ENCODE measurements at places on chromosomes 4 and X.

DNA sequence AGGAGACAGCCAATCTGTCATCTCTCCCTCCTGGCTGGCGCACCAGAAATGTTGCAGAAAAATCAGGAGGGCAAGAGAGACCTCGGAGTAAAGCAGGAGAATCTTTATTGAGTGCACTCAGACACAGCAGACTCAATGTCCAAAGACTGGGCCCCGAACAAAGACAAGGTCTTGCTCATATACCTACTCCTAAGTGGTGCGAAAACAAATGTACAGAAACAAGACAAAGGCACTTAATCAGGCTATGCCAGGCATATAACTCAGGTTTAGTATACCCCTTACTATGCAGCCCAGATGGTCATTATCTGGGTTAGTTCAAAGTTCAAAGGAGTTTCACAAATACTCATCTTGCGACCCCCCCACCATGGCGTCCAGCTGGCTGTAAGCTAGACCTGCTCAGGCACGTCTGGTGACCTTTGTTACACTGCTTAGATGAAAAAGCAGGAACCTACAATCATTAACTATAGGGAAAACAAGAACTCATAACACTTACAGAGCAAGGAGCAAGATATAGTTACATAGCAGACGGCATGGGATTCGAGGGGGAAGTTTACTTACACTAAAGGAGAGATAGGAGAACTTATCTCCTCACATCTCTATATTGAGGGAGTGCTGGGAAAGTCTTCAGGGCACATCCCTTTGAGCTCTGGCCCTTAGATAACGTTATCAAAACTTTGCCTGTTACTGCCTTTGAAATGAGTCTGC is 27.5 kb downstream of the SULT1E1 start:
- no peak for DNase-seq

DNA sequence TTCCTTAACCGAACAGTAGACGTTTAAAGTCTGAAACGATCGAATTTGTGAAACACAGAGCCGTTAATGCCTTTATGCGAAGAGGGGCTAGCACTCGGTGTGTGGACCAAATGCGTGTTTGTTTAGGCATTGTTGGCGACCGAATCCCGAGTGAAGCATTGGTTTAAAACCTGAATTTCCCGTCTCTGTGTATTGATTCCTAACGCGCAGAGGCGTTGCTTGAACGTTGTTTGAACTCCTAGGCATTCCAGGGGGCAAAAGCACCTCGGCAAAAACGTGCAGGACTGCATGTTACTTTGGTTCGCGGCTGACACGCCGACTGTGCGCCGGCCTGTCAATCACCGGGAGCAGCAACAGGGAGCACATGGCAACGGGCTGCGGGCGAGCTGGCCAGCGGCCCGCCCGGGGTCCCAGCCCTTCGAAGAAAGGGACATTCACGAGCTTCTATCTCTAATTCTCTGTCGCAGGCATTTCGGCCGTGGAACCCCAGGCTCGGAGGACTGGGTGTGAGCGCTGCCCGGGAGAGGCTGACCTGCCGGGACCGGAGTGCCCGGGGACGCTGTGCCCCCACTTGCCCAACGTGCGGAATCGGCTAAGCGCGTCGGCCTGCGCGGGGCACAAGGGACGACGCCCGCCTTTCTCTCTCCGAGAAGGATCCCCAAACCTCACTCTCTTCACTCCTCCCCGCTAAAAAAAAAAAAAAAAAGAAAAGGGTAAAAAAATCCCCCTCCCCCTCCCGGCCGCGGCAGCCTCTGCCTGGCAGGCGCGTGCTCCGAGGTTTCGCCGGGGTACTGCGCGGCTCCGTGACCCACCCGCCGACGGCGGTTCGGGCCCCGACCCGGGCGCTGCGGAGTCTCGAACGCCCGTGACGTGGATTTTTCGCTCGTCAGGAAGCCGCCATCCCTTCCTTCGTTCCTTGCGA is 810 bp downstream of the SPRY1 start:
- peak; percentile 41 for DNase-seq

DNA sequence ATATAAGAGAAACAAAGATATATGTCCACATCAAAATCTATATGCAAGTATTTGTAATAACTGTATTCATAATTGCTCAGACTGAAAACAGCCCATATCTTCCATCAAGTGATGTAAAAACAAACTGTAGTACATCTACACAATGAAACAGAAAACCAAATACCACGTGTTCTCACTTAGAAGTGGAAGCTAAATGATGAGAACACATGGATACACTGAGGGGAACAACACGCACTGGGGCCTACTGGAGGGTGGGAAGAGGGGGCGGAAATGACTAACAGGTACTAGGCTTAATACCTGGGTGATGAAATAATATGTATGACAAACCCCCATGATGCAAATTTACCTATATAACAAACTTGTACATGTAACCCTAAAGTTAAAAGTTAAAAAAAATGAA is 42.7 kb downstream of the UBA6 start:
- no peak for DNase-seq

- DNase-seq: no peak
Observed at GRCh38 chr4:3215733-3216132, 33.2 kb upstream of the MSANTD1 start.

GRCh38 chrX:24902806-24903205 is 113.0 kb downstream of the ARX start:
- no peak for DNase-seq

DNA sequence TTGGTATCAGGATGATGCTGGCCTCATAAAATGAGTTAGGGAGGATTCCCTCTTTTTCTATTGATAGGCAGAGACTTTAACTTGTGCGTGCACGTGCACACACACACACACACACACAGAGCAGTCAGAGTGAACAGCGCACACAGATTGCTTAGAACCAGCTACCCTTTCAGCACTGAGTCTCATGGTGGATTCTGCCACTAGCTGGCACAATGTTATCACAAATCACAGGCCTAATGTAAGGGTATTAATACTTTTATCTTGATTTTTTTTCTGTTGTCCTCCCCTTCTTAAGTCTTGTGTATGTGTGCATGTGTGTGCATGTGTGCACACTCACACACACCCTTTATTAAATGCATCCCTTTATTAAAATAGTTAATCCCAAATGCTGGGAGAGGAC is 53.2 kb downstream of the HADH start:
- DNase-seq: no peak

DNA sequence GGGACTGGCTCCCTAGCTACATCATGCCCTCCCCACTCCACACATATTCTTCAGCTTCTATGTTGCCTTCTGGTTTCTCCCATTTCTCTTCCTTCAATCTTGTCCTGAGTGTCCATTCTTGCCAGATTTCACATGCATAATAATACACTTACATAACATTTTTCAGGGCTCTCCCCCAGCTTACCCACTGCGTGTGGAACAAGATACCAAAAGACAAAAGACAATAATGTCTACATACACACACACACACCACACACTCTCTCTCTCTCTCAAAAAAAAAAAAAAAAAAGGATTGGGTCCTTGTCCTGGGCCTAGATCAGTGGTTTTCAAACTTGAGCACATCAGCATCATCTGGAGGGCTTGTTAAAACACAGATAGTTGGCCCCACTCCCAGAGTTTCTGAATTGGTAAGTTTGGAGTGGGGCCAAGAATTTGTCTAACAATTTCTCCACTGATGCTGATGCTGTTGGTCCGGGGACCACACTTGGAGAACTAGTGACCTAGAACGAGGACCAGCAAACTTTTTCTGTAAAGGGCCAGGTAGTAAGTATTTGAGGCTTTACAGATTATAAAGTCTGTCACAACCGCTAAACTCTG is 6.5 kb upstream of the SMARCA1 start:
- no peak for DNase-seq

DNA sequence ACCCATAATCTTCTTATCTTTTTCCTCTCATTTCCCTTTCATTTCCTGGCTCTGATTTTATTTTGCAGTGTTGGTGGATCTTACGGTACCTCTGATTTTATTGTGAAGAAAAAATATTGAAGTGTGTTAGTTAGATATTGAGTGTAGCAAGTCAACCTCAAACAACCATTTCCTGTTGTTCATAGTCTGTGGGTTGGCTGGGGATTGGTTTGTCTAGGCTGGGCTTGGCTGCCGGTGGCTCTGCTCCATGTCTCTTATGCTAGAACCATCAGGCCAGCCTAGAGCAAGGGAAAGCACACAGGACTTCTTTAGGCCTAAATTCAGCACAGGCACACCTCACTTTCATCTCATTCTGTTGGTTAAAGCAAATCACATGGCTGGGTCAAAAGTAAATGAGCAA is 383.1 kb upstream of the LCORL start:
- no peak for DNase-seq

DNA sequence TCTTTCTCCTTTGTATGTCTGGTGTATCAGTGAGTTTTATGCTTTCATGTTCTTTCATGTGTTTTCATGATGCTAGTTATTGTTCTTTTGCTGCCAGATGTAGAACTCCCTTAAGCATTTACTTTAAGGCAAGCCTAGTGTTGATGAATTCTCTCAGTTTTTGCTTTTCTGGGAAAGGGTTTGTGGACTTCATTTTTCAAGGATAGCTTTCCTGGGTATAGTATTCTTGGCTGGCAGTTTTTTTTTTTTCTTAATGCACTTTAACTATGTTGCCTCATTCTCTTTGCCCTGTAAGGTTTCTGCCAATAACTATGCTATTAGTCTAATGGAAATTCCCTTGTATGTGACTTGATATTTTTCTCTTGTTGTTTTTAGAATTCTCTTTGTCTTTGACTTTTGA is 77.1 kb downstream of the GPAT3 start:
- DNase-seq: no peak

DNA sequence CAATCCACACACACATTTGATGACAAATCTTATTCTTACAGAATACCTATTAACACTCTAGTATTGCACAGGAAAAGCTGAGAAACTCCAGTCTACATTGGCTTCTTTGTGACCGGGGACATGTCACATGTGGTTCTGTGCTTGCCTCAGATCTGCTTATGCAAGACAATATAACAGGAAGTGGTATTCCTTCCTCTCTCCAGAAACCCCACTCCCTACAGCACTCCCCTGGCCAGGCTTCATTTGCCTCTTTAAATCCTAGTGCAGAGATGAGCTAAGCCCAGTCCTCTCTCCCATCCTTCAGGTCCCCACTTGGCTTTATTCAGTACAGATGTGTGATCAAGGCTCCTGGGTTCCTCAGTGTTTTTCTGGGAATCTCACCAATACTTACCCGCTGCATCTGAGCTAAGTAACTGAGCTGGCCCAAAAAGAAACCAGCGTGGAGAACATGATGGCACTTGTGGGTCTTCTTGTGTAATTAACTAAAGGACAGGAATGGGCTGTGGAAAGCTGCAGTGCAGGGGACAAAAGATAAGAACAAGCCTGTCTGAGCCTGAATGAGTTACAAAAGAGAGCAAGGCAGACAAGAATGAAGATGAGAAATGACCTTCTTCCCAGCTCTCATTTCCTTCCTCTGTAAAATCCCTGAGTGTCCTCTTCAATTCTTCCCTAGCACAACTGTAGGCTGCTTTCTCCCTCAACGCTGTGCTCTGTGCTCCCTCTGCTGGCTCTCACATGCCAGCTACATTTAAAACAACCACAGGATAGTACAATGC is 105.6 kb downstream of the HNRNPD start:
- peak; percentile 47 for DNase-seq

GRCh38 chrX:20224814-20225487 is 41.8 kb downstream of the RPS6KA3 start:
- no peak for DNase-seq

DNA sequence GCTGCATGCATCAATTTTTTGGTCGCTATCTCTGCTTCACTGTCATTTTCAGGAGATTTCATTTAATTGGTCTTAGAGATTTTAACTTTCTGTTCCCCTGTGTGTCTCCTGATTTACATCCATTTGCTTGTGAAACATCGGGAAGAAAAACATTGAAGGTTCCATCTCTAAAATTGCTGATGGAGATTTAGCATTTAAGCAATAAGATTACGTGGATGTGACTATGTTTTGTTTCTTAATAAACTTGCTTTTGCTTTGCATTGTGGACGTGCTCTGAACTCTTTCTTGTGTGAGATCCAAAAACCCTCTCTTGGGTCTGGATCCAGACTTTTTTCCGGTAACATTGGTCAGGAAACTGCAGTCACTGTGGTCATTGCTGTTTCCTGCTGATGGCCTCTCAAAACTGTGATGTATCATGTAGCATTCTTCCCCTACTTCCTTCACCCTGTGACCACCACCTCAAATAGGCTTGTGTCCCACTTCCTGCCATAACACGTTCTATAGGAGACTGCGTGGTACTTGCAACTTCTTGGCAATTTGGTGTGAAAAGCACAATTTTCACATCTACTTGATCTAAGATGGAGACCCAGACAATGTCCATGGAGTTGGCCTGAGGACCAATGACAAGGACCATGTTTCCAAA is 4.9 kb downstream of the CXCL2 start:
- no peak for DNase-seq

- no peak for DNase-seq
Observed at GRCh38 chrX:10326578-10326977, 169.8 kb downstream of the CLCN4 start.

GRCh38 chr4:24559032-24559821 is 25.1 kb downstream of the DHX15 start:
- DNase-seq: no peak

DNA sequence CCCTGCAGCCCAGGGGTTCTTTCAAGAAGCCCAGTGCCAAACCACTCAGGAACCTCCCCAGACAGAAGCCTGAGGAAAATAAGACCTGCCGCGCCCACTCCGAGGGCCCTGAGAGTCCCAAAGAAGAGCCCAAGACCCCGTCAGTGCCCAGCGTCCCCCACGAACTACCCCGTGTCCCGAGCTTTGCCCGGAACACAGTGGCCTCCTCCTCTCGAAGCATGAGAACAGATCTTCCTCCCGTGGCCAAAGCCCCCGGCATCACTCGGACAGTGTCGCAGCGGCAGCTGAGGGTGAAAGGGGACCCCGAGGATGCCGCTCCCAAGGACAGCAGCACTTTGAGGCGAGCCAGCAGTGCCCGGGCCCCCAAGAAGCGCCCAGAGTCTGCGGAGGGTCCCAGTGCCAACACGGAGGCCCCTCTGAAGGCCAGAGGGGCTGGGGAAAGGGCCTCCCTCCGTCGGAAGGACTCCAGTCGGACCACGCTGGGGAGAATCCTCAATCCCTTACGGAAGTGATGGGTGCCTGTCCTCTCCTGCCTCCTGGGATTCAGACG is 40.2 kb downstream of the FHDC1 start:
- no peak for DNase-seq

GRCh38 chrX:10146346-10146745 is 10.4 kb upstream of the CLCN4 start:
- no peak for DNase-seq
